ENCODE measurements at places on chromosomes 16 and 17. TPM values are rescaled to one million over a fixed set of nuclear protein-coding genes. Genes with fewer than 3 reads are reported as not detected.

BCL6B gene
- total RNA-seq: not detected

UBTF gene
- 42.1 TPM for total RNA-seq

CLEC19A gene
- not detected for total RNA-seq

ARL5C gene
- not detected for total RNA-seq

Data from IMR-90 (cell line).